ENCODE measurements at places on chromosomes 7 and 10.

DNA sequence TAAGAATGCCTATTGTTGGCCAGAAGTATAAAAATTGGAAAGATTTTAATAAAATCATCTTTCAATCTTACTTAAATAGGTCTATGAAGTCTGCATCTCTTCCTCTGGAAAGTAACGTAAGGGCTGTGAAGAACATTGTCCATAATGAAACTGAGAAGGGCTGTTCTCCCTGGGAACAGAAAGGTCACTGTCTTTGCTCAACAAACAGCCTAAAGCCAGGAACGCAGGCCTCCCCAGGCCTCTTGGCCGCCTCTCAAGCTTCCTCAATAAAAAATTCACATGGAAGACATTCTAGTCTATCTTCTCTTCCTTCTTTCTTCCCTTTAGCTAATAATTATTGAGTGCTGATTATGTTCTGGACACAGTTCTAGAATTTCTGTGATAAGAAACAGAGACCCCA, 9.1 kb upstream of the IDI2 start:
- no peak for DNase-seq

GRCh38 chr7:47179812-47180515, 401.9 kb downstream of the TNS3 start:
- peak; percentile 73 for DNase-seq

DNA sequence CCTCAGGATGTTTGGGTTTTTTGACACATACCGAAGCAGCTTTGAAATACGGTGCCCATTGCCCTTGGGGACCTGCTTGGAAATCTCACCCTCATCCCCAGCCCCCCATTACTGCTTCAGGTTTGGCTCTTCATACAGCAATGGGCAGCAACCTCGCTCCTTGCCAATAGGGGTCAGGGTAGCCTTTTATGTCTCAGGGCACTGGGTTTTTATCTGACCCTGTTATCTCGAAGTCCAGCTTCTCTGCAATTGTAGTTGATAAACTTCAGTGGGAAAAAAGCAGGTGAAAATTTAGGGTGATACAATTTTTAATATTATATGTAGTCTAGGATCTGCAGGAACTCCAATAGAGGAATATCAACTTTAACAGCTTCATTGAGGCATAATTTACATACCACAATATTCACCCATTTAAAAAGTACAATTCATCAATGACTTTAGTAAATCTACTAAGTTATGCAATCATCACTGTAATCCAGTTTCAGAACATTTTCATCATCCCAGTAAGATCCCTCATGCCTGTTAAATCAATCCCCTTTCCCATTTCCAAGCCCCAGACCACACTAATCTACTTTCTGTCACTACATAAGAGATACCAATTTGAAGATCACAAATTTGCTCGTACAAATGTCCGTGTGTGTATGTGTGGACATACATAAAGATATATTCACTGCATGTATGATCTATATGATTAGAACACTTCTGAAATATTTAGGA, 386.2 kb downstream of the KCNMA1 start:
- peak; percentile 60 for DNase-seq

DNA sequence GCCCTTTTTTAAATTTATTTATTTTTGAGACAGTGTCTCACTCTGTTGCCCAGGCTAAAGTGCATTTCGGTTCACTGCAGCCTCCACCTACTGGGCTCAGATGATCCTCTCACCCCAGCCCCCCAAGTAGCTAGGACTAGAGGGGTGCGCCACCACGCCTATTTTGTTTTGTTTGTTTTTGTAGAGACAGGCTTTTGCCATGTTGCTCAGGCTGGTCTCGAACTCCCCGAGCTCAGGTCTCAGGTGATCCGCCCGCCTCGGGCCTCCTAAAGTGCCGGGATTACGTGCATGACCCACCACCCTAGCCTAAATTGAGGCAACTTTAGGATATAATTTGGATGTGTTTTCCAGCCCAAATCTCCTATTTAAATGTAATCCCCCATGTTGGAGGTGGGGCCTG, 805 bp downstream of the ZNF736 start:
- peak; percentile 2 for DNase-seq

DNA sequence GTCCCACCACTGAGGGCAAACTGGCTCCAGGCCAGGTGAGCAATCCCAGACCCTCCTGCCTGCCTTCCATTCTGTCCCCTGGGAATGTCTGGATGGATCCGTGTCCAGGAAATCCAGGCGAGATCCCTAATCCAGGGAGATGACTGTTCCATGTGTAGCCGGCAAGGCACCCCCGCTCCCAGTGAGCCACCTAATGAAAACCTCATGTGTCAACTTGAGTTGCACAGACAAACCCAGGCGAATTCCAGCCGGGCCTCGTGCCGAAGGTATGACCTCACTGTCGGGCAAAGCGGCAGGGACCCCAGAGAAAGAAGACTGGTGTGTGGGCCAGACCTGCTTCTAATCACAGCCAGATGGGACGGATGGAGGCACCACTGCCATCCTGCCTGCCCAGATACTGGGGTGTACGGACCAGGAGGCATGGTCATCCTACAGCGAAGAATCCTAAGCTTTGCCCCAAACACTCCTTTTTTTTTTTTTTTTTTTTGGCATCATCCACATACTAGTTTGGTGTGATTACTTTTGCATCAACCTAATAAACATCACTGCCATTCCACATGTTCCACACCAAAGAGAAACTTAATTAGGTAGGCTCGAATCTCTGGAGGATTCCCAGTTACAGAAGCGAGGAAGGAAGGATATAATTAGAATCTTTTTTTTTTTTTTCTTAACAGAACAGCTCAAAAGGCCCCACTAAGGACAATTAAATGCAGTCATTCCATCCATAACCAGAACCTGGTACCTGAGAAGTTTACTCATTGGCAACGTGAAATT, 313.1 kb downstream of the CALN1 start:
- DNase-seq = no peak

- no peak for DNase-seq
Observed at GRCh38 chr7:75727881-75728593, 10.7 kb downstream of the HIP1 start.

- peak; percentile 3 for DNase-seq
Observed at GRCh38 chr7:46725838-46726237, 804.8 kb upstream of the IGFBP3 start.

GRCh38 chr7:111405621-111406020, 156.7 kb downstream of the IMMP2L start:
- DNase-seq = no peak

All from lung microvascular endothelial cell (primary cell).